CD4-positive, CD25-positive, alpha-beta regulatory T cell (primary cell): ENCODE measurements at places on chromosomes 12 and 14. TPM values are rescaled to one million over a fixed set of nuclear protein-coding genes. Genes with fewer than 3 reads are reported as not detected.

FITM1 gene
- 1.1 TPM for total RNA-seq

SCNN1A gene
- total RNA-seq, result 0.86 TPM

IGFBP6 gene
- not detected for total RNA-seq

TMBIM4 gene
- total RNA-seq, result 51.1 TPM

RDH12 gene
- not detected for total RNA-seq

MGP gene
- total RNA-seq, result 2.6 TPM

TMEM117 gene
- 4.7 TPM for total RNA-seq

P2RX2 gene
- total RNA-seq, result not detected

STYK1 gene
- not detected for total RNA-seq

FBXL14 gene
- total RNA-seq, result 26.0 TPM

KCNA5 gene
- not detected for total RNA-seq

TTC7B gene
- 7.8 TPM for total RNA-seq

CYP27B1 gene
- not detected for total RNA-seq

SLC7A7 gene
- total RNA-seq, result not detected

CCDC177 gene
- not detected for total RNA-seq

CERS5 gene
- total RNA-seq, result 61.9 TPM

TMTC1 gene
- not detected for total RNA-seq

C14orf119 gene
- 13.6 TPM for total RNA-seq

TAS2R9 gene
- not detected for total RNA-seq
